ENCODE measurements at places on chromosomes 11 and 22.

- DNase-seq: no peak
These were observed 34.1 kb upstream of the CRTAM start for GRCh38 chr11:122804161-122804560.

DNA sequence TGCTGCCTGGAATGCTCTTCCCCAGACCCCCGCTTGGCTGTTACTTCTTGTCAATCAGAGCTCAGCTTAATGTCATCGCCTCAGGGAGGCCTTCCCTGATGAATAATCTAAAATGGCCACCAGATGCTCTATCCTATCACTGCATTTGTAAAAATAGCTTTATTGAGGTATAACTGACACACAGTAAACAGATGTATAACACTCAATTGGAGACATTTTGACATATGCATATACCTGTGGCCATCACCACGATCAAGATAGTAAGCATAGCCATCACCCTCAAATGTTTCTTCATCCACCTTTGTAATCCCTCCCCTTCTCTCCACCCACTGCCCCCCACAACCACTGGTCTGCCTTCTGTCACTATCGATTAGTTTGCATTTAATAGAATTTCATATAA, 36.6 kb upstream of the NECTIN1 start:
- DNase-seq: no peak

GRCh38 chr22:33012833-33013450, 45.2 kb downstream of the SYN3 start:
- DNase-seq: no peak

- no peak for DNase-seq
These were observed 1.9 kb downstream of the HPS4 start for GRCh38 chr22:26481694-26482093.

GRCh38 chr11:103035791-103036434, 56.0 kb downstream of the DCUN1D5 start:
- DNase-seq: no peak

DNA sequence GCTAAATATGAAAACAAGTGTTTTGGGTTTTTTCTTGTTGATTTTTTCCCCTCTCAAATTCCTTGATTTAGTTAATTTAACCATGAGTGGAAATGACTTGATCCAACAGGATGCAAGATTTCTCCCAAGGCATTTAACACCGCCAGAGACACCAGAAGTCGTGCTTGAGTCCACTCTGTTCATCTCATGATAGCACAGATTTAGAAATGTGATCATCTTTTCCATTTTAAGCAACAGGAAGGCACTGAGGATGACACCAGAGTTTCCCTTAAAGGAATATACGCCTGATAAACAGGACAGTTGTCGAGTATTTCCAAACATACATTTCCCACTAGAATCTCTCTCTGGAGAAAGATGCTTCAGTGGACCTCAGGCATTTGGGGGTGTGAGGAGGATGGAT, 318.7 kb downstream of the CADM1 start:
- no peak for DNase-seq

- no peak for DNase-seq
These were observed 22.7 kb upstream of the IL17REL start for GRCh38 chr22:50035131-50035881.

GRCh38 chr22:21020802-21021429, 6.0 kb downstream of the P2RX6 start:
- DNase-seq: no peak

DNA sequence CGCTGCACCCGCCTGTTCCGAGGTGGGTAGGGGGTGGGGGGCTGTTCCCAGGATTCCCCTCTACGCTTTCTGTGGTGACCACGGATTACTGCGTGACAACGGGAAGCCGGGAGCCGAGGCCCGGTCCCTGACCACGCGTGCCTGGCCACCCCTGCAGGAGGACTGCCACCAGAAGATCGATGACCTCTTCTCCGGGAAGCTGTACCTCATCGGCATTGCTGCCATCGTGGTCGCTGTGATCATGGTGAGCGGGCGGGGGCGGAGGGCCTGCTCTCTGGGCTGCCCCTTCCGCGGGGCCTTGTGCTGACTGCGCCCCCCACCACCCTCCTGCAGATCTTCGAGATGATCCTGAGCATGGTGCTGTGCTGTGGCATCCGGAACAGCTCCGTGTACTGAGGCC, 4.1 kb upstream of the TSSC4 start:
- no peak for DNase-seq

GRCh38 chr11:57815877-57816276, 54.3 kb downstream of the CTNND1 start:
- no peak for DNase-seq

DNA sequence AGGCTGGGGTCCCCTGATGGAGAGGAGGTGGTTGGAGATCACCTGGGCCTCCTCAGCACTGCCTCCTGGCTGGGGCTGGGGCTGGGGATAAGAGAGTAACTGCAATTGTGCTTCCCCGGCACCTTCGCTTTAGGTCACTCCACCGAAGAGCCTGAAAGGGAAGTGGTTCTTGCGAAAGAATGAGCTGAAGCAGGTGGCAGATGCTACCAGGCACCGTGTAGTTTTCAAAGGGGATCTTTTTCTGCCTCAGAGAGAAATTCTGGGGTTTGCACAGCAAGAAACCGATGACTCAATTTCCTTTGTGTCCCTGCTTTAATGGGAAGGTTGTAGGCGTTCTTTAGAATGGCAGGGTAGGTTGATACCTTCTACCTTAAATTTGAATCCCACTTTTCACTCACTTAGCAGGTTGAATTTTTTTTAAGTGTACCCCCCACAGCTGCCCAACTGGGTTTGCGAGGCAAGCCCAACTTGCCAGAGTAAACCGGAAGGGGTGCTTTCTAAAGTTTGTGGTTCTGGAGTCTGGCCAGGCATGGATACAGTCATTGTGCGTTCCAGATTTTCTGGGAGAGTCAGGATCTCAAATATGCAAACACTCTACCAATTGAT, 5.3 kb downstream of the CD44 start:
- DNase-seq: no peak

DNA sequence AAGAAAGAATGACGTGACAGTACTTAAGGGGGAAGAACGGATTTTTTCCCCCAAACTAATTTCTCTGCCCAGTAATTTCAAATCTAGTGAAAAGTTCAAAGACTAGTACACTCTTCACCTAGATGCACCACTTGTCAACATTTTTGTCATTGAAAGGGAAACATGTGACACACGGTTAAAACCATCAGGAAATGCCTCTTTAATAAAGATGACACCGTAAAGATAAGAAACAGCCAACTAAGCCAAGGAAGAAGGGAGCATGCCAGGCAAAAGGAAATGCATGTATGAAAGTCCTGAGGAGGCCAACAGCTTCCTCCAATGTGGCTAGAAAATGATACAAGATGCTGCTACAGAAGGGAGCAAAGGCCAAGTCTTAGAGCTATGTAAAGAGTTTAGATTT, 49.4 kb downstream of the RSF1 start:
- DNase-seq: no peak

- no peak for DNase-seq
These were observed 19.4 kb downstream of the SUSD2 start for GRCh38 chr22:24200619-24201212.

- DNase-seq: no peak
These were observed 369.3 kb upstream of the SYN3 start for GRCh38 chr22:33427461-33427860.

DNA sequence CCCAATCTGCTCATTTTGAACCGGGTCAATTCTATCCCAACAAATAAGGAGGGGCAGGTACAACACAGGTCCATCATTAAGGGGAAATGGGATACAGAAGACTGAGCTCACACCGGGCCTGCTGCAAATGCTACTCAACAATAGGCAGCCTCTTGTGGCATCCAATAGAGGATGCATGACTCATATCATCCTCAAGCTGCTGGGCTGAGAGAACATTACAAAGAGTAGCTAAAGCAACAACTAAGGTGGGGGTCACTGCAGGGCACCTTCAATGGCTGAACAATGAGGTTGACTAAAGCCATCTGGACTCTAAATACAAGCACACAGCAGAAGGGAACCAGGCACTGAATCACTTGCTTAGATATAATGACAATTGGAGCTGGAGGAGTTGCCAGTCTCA, 130.1 kb upstream of the SYN3 start:
- no peak for DNase-seq

- DNase-seq: no peak
These were observed 40.3 kb upstream of the GRAMD4 start for GRCh38 chr22:46579751-46580449.

DNA sequence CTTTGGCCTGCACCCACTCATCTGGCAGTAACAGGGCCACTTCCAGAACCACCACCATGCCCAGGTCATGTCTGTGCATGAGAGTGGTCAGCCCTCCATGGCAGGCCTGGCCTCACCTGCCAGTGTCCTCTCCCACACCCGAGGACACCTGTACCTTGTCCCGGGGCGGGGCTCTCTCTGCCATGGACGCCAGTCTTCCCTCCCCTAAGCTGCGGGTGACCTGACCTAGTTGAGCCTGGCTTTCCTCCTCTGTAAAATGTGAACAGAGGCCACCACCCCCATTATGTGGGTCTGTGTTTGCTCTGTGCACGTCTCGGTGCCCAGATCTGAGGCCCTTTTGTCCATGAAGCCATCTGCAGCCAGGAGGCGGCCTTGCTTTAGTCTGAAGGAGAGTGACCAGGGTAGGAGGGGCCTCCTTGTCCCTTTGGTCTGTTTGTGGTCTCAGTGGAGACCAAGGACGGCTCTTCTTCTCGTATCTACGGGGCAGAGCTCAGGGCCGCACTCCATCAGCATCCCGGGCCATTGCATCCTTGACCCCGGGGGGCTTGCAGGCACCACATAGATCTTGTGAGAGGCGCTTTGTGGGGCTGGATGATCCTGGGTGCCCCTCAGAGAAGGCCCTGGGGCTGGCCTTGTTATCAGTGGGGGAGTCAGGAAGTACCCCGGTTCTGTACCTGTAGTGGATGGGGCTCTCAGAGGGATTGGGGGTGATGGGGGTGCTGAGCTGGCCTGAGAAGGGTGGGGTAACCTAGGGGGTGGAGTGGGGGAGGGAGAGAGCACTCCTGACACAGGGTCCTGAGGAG, 121.6 kb downstream of the KCNQ1 start:
- DNase-seq: no peak

GRCh38 chr11:66976028-66976467, 944 bp downstream of the C11orf86 start:
- DNase-seq: no peak

GRCh38 chr22:22057617-22058378, 75.2 kb upstream of the TOP3B start:
- no peak for DNase-seq

- DNase-seq: no peak
These were observed 7.8 kb downstream of the SEPTIN3 start for GRCh38 chr22:41976961-41977566.
